ENCODE measurements at places on chromosomes 6 and 20. TPM values are rescaled to one million over a fixed set of nuclear protein-coding genes. Genes with fewer than 3 reads are reported as not detected.

The IL17F gene
- not detected for total RNA-seq

GRCh38 chr6:27101824-27102223 is 145.7 kb upstream of the PRSS16 start:
- no peak for DNase-seq

DNA sequence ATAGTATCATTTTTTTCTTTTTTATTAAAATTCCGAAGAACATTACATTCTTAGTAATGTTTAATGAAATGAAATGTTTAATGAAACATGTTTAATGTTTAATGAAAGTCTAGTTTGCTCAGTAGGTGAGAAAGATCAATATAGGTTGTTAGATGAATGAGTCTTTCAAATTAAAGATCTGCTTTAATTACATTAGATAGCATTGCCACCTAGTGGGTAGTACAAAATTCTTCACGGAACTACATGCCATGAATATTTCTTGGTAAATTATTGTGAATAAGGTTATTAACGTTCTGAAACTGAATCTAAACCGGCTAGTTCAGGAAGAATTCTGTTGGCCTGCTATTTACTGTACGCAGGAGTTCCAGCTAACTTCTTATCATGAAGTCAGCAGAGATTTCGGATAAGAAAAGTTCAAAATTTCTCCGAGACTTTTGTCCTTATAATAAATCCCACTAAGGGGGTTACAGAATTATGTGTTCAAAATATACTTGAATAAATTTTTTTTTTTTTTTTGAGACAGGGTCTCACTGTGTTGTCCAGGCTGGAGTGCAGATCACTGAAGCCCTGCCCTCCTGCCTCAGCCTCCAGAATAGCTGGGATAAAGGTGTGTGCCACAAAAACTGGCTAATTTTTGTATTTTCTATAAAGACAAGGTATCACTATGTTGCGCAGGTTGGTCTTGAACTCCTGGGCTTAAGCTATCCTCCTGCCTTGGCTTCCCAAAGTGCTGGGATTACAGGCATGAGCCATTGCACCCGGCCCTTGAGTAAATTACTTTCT is 7.9 kb upstream of the GMNN start:
- no peak for DNase-seq

DNA sequence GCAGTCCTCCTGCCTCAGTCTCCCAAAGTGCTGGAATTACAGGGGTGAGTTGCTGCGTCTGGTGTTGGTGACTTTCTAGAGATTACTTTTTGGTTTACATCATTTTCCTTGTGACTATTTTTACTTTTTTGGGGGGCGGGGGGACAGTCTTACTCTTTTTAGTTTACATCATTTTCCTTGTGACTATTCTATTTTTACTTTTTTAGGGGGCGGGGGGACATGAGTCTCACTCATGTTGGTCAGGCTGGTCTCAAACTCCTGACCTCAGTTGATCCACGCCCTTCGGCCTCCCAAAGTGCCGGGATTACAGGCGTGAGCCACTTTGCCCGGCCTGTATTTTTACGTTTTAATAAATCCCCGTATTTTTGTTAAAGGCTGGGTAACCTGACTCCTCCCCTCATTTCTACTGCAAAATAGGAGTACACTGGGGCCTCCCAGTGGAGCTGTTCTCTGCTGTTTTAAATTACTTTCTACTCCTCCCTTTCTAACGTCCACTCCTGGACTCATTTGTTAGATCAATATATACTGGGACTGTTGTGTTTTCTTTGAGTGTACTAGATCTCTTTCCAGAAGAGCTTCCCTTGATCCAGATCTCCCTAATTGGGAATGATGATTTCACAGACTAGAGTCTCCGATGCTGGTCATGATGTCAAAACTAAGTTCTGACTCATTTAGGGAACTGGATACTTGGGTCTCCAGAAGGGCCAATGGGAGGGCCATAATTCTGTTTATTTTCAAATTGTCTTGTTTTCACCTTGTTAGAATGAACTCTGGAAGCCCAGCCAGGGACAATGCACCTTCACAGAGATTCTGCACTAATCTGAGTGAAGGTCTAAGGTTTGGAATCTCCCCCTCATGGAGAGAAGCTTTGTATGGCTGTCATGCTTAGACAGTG is 9.2 kb downstream of the HSPA1B start:
- no peak for DNase-seq

DNA sequence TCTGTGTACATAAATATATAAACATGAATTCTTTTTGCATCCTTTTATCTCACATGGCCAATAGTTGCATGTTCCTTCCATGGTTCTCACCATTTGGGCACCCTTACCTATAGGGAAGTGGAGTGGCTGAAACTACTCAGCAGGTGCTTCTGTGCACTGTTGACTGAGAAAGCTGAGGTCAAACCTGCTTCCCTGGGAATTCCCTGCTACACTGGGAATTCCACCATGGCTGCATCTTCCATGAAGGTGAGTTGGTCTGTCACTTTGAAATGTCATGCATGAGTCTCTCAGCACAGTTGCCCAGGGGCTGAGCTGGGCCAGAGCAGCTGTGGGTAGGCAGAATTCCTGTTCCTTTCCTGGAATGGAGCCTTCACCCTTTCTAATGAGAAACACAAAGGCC is 193.8 kb upstream of the PRSS16 start:
- DNase-seq = no peak

DNA sequence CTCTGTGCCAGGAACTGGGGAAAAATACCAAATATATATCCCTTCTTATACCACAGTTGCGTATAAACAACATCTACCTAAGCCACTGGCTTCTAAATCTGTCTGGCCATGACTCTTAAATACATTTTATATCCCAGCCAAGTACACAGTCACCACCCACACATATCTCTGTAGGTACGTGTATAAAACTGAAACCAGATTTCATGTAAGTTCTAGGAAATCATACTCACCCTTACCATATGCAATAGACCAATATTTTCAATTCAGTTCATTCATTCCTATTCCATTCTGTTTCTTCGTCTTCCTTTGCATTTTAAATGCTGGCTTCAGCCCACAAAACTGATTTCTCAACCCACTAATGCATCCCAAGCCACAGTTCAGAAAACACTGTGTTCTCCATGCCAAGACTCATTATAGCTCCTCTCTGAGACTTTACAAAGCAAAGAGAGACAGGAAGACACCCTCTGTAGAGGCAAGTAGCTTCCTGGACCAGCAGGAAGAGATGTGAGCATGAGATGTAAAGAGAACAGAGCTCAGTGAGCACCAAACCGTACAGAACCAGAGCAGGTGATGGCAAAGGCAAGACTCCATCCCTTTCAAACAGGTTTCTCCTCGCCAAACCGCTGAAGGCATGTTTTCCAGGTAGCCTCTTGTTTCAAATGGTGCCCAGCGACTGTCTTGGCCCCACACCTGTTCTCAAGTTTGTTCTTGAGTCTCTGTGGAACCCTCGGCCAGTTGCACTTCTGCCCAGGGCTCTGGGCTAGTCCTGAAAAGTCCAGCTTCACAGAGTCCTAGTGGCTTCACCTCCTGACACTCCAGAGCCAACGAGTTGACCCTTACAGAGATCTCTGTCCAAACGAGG is 18.7 kb downstream of the FAM50B start:
- DNase-seq = no peak

All from MG63 (cell line).